ENCODE measurements at places on chromosomes 2 and 18.

GRCh38 chr2:237435844-237436587 lies 22.1 kb upstream of the COL6A3 start:
- DNase-seq = no peak

- no peak for DNase-seq
These were observed 810.8 kb upstream of the CHAC2 start for GRCh38 chr2:52956766-52957165.

- DNase-seq = no peak
These were observed 5.6 kb downstream of the ACSL3 start for GRCh38 chr2:222866358-222866960.

GRCh38 chr2:103798291-103798690 lies 1036.5 kb downstream of the TMEM182 start:
- DNase-seq = no peak

- no peak for DNase-seq
These were observed 16.2 kb downstream of the CCBE1 start for GRCh38 chr18:59681051-59681450.

- no peak for DNase-seq
These were observed 60.9 kb upstream of the IL1R1 start for GRCh38 chr2:102081606-102082005.

DNA sequence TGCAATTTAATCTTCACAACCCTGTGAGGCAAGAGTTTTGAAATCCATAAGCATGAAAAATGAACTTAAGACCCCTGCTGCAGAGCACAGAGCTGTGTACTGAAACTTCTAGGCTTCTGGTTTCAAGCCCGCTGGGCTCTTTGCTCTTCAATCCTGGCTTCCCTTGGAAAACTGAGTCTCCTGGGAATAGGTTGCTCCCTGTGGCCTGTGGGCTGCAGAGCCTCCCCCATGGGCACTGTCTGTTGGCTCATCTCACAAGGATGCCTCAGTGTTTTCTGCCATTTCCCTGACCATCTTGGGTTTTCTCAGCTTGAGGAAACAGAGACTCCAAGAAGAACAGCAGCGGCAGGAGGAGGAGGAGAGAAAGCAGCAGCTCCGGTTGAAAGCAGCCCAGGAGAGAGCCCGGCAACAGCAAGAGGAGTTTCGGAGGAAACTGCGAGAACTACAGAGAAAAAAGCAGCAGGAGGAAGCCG lies 44.5 kb downstream of the SUMO1 start:
- DNase-seq = no peak

DNA sequence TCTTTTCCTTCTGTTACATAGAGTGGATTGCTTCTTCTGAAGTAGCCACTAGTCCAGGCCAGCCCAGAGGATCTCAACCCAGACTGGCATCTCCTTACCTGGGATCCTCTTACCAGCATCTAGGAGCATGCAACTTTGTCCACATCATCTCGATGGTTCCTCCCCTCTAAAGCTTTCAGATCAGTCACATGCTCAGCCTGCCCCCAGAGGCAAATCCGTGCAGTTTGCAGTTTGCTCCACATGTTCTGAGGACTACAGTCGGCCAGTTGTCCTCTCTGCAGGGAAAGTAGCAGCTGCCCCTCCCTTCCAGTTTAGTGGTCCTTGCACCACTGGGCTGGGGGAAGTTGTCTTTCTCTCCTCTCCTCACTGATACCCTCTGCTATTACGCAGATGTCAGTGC lies 259.8 kb upstream of the APCDD1 start:
- no peak for DNase-seq

DNA sequence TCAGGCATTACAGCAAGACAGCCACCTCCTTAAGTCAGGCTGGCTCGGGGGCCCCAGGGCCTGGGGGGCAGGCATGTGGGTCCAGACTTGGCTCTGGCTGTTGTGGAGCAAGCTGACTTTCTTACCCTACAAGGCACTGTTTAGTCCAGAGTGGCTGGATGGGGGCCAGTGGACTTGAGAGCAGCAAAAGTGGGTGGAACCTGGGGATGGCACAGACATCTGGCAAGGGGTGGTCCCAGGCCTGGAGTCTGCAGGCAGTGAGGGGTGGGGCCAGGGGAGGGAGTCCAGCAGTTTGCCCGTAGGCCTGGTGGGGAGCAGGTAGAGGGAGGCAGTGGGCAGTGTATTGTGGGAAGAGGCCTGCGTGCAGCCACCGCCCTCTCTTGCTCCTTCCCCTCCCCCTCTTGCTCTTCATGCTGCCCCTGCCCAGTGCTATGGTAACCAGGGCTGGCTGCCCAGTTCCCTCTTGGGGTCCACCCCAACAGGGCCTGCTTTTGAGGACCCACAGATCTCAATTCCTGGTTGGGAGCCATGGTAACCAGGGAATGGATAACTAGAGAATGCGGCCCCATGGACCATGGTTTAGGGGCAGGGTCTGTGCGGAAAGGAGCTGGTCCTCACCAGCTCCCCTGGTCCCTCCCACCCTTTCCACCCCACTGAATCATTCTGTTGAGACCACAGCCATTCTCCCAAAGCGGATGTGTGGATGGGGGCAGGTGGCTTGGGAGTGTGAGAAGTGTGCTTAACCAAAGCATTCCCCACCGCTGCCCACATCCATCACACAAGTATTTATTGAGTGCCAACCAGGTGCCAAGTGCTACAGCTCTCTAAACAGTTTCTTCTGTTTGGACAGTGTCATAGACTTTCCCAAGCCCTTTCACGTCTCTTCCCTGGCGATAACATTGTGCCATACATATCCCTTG lies 19.3 kb downstream of the SPEG start:
- no peak for DNase-seq

DNA sequence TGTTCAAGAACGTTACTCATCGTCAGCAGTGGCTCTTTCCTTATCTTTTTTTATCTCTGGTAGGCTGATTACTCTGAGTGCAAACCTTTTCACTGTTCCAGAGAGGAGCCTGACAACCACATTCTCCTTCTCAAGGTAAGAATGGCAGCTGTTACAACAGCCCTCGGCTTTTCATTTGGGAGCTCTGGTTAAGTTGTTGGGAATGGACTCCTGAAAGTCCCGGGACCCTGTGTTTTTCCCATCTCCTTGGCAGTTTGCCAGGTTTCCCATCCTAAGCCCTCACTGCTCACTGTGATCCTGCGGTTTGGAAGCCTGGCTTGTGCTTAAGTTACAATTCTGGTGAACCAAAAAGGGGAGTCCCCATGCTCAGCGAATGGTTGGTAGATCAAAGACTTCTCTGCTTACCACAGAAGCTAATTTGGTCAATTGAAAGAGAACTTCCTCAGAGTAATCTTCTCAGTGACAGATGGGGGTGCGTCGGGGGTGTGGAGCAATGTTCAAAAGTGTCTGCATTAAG lies 122.3 kb downstream of the LYPD6B start:
- DNase-seq = no peak

- DNase-seq = no peak
These were observed 67.7 kb downstream of the RRM2 start for GRCh38 chr2:10190255-10190654.

DNA sequence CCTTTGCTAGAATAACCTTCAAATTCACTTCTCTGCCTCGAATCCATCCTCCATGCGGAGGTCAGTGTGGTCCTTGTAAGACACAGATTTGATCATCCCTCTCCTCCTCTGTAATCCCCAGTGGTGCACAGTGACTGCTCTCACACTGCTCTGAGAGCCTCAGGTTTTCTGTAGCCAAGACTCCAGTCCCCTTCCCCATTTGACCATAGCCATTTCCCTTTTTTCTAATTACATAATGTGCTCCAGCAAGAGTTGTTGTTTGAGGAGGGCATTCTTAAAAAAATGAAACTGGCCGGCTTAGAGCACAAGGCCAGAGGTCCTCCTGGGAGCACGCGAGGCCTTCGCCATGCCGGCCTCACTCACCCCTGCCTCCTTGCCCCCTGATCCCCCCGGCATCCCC lies 34.7 kb upstream of the LPIN1 start:
- no peak for DNase-seq

DNA sequence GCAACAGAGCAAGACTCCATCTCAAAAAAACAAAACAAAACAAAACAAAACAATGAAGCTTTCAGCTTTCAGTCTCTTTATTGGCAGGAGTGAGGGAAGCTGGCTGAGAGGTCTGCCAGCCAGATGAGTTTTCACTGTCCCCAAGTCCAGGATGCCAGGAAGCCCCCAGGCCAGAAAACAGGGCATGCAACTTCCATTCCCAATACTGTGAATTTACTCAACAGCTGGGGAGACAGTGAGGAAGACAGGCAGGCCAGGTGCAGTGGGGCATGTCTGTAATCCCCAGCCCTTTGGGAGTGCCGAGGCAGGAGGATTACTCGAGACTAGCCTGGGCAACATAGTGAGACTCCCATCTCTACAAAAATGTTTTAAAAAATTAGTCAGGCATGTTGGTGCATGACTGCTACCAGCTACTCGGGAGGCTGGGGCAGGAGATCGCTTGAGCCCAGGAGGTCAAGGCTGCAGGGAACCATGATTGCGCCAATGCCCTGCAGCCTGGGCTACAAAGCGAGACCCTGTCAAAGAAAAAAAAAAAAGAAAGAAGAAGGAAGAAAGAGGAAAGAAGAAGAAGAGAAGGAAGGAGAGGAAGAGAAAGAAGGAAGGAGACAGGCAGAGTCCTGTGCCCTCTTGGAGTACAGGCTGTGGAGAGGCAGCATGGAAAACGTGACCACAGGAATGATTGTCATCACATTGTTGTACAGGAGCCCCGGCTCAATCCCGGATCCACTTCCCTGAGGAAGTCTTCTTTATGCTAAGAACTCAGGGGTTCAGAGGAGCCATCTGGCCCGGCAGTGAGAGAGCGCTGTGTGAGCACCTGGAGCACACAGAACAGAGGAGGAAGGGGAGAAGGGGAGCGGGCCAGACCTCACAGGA lies 29.2 kb upstream of the POMC start:
- no peak for DNase-seq

- no peak for DNase-seq
These were observed 204.8 kb upstream of the GALNT5 start for GRCh38 chr2:157052685-157053224.

DNA sequence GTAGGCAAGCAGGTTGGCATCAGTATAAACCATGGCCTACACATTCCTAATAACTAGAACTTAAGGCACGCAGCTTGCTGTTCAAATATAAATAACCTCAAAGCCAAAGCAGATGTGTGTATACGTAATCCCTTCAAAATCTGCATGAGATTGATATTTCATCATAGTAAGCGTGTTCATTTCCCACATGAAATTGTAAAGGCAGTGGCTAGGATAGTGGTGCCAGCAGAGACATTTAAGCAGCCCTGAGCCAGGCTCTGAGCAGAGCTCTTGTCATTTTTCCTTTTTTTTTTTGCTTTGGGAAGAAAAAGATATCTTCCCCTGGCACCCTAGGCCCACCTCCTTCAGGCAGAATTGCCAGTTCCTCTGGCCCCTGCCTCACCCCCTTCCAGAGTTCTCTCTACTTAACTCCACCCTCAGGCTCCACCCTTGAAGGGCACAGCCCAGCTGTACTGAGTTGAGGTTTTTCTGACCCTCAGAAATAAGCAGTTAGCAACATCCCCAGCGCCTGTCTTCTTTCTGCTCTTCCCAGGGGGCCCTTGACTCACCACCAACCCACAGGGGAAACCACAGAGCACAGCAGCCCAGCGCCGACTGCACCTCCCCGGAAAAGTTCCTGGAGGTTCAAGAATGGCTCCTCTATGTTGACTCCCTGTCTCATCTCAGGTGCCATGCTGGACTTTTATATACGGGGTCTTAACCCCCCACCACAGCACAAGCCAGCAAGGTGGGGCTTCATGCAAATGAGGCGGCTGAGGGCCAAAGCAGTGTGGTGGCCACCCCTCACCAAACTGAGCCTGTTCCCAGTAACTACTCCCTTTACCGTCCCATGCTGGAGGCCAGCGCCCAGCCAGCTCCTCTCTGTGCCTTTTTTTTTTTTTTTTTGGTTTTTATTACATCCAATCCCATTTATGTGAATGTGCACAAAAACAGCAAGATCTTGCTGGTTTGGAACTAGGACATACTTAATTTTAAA lies 84.7 kb downstream of the EHD3 start:
- DNase-seq = no peak

GRCh38 chr2:99200076-99200800 lies 19.3 kb downstream of the MRPL30 start:
- DNase-seq = no peak

GRCh38 chr2:218125626-218126080 lies at the start of gene CXCR2:
Gene CXCR2 (plus strand): TSS chr2:218126028. CDS start chr2:218134802, 8,774 bp downstream.
- no peak for DNase-seq

- DNase-seq = no peak
These were observed 37.0 kb downstream of the ROCK1 start for GRCh38 chr18:21074336-21075323.

DNA sequence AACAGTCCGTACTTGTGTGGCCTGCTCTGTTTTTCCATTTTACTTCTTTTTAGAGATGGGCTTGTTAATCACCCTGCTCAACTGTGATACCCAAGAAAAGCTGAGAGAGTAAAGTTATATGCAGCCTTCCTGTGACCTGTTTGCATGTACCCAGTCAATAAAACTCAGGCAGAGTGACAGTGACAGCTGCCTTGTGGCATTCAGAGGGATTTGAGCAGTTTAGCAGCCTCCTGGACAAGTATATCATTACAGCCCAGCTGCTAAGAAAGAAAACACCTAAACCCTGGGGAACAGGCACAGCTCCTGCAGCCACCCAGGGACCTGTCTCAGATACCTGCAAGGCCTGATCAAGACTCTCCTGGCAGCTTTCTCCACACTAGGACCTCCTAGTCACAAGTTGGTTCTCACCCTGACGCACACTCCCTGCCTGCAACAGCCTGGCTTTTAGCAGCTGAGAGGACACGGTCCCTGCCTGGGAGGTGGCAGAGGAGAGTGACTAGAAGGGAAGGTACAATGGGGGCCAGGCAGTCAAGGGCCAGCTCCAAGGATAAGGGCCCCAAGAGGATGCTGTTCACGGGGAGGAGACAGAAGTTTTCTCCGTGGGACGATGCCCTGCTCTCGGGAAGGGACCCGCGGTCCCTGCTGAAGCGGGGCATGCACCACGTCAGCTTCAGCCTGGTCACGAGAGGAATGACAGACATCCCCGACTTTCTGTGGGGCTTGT lies at the start of gene LRRC30:
Gene LRRC30 (plus strand): TSS at position 464 of the 724 bp plus-strand sequence. CDS start 50 bp downstream, at position 514.
- no peak for DNase-seq

GRCh38 chr2:145723872-145724271 lies 1204.0 kb upstream of the ZEB2 start:
- DNase-seq = no peak

GRCh38 chr2:160680294-160680693 lies 186.7 kb upstream of the RBMS1 start:
- no peak for DNase-seq

- DNase-seq = no peak
These were observed 19.0 kb downstream of the TMSB10 start for GRCh38 chr2:84924173-84925106.

GRCh38 chr2:165479856-165480255 lies 10.4 kb downstream of the CSRNP3 start:
- no peak for DNase-seq

DNA sequence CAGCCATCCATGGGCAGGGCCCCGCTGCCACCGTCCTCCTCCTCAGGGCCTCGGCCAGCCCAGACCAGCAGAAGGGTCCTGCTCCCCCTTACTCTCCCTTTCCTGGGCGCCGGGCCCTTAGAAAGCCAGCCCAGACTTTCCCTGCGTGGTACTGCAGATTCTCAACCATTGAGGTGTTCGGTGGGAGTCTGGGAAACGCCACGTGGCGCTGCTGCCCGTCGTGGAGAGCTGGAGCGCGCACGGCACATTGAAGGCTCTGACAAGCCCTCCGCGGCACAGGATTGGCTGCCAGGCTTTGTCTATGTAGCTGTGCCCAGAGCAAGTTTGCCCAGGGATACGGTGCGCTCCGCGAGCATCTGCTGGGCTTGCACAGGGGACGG lies 10.4 kb upstream of the KLHL30 start:
- no peak for DNase-seq

- DNase-seq = no peak
These were observed 19.9 kb downstream of the FAM98A start for GRCh38 chr2:33579227-33579626.

- no peak for DNase-seq
These were observed 45.7 kb upstream of the FAM171B start for GRCh38 chr2:186648130-186648529.

GRCh38 chr2:33949371-33949770 lies 350.3 kb upstream of the FAM98A start:
- no peak for DNase-seq
